Activated T-cell treated with anti-CD3 and anti-CD28 coated beads, Interleukin-2, amount 50 U/mL, for 24 hours (primary cell): ENCODE measurements at places on chromosomes 2 and 18.

- no peak for DNase-seq
Observed at GRCh38 chr2:126835831-126836230, 62.9 kb upstream of the TEX51 start.

DNA sequence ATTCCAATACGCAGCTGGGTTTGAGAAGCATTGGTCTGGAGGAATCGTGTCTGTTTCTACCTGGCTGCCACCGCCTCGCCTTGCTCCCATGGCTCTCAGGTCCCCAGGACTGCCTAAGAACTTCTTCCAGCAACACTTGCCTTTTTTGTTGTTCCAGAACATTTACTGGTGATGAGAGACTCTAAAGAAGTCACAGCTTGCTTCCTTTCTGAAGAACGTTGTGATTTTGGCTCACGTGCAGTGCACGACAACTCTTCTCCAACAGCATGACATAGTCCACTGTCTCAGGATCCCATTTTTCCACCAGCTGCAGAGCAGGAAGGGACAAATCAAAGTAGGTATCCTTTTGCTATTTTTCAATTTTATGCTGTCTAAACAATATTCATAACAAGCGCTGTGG is 940.9 kb downstream of the SLC4A3 start:
- no peak for DNase-seq

DNA sequence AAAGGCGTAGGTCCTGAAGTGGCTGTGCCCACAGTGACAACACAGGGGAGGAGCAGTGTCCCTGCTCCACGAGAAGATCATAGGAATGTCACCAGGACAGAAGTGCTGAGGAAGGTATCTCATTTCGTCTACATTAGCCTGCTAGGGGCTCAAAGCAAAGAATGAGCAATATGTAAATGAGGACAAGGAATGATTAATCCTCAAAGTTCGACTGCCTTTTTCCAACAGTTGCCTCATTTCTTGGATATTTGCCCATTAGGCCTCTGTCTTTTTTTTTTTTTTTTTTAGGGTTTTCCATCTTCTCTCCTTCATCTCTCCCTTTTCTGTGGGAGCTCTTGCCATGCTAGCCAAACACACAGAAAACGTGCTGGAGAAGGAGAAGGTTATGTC is 105.2 kb upstream of the ARHGAP28 start:
- no peak for DNase-seq

- DNase-seq, result no peak
Observed at GRCh38 chr2:105307550-105307949, 22.0 kb downstream of the TGFBRAP1 start.

DNA sequence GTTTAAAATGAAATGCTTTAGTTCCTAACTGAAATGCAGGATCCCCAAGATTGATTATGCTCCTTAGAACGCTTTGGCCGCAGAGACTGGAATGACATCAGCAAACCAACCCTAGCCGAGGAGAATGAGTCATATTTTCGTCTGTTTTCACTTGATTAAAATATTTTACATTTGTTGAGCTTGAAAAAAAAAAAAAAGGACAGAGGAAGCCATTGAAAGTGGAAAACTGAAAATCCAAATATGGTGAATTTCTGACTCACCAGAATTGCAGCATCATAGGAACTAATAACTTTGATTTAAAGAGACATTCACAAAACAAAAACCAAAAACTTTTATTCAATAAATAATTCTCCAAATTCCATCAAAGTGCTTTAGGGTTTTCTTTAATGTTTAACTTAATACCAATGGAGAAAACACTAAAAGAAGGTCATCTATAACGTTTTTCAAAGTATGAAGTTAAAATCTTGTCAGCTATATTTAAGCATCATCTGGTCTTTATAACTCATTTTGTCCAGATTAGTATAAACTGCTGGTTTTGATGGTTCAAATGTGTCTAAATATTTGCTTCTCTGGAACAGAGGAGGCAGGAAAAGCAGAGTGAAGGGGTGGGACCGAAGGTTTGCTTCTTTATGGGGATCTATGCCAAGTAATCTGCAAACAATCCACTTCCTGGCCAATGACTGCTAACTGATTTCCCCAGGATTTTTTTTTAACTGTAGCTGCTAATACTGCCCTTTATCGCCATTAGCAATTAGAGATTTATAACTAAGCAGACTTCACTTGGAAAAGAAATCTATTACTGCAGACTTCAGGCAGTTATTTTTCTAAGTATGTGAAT is 30.9 kb upstream of the COL5A2 start:
- no peak for DNase-seq

- DNase-seq, result peak; percentile 53
Observed at GRCh38 chr2:237968048-237968862, 1.4 kb downstream of the UBE2F start.

- DNase-seq, result no peak
Observed at GRCh38 chr18:73752546-73752945, 395.1 kb downstream of the FBXO15 start.

GRCh38 chr2:134175834-134176233 is 78.0 kb upstream of the MGAT5 start:
- DNase-seq, result no peak

GRCh38 chr2:102442967-102443828 is 20.2 kb downstream of the IL18RAP start:
- DNase-seq, result no peak

DNA sequence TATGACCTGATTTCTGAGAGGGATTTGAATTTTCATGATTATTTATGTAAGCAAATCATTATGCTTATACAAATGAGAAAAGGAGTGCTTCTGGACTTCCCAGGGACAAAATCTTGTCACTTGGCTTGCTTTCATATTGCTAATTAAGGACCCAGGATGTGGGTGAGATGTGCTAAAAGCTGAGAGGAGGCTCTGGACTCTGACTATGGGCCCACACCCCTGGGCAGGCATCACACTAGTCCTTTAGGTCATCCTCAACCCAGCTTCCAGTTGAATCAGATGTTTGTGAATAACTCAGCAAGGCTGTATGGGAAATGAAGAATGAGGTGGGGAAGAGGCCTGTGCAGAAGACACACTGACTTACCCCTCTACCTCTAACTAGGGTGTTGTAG is 11.9 kb downstream of the IL1B start:
- DNase-seq, result no peak

GRCh38 chr2:127358044-127358443 is 29.7 kb downstream of the MAP3K2 start:
- DNase-seq, result no peak

DNA sequence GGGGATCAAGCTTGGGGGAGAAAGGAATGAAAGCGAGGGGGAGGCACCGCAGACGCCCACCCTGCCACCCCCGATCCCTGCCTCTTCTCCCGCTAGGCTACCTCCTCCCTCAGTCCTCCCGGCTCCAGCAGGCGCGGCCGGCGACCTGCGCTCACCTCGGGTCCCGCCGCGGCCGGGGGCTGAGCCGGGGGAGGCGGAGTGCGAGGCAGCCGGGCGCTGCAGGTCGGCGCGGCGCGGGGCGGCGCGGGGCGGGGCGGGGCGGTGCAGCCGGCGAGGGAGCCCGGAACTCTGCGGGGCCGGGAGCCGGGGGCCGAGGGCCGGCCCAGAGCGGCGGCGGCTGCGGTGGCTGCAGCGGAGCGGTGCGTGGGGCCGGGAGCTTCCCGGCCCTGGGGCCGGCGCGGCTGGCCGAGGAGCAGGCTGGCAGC is 477 bp downstream of the ACVR1 start:
- peak; percentile 82 for DNase-seq

DNA sequence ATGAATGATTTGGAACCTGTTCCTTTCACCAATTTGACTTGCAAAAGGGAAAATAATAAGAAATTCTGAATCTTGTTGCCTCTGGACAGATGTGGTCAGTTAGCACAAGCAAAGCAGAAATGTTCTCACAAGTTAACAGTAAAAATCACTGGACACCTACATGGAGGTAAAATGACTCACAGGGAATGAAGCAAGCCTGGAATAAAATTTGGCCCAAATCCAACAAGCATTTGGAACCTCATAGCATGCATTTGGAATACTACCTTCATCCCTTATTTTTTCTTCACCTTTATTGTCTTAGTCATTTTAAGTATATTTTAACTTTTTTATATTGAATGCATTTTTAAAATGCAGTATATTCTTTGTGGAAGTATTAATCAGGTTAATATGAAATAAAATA is 602.9 kb downstream of the ARHGAP15 start:
- DNase-seq, result no peak

GRCh38 chr2:8159966-8160603 is 521.8 kb upstream of the ID2 start:
- no peak for DNase-seq

- no peak for DNase-seq
Observed at GRCh38 chr2:138718405-138718804, 61.8 kb downstream of the NXPH2 start.

GRCh38 chr2:21281791-21282514 is 158.2 kb downstream of the TDRD15 start:
- no peak for DNase-seq

- no peak for DNase-seq
Observed at GRCh38 chr2:159050426-159050825, 82.0 kb downstream of the TANC1 start.

GRCh38 chr2:164677733-164678132 is 56.5 kb upstream of the GRB14 start:
- DNase-seq, result no peak

DNA sequence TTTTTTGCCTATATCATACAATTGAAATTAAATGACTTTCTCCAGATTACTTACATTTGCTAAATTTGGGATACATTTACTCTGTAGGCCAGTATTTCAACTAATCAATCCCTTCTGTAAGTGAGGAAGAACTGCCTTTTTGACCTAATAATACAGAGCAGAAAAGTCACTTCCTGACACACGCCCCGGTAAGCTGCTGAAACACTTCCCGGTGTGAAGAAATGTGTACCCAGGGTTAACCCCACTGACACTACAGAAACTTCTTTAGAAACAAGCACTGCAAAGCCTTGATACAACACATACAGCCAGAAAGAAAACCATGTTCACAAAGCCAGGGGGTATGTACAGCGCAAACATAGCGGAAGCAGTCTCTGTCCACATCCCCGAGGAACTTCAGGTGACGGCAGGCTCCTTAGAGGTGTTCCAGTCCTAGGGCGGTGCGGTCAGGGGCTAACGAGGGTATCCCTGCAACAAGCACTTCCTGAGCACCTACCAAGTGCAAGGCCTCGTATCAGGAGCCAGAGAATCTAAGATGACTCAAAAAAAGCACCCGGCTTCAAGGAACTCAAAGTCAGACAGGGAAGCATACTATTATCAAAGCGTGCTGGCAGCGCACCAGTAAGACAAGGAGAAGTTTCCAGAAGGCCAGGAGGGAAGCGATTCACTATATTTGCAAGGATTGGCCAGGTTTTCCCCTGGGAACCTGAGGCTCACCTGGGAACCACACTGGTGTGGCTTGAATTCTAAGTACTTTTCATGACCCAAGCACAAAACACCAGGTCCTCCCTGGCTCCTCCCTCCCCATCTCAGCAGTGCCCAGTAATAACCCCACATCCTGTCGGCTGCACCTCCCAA is 46.6 kb downstream of the ZNF516 start:
- peak; percentile 21 for DNase-seq

- no peak for DNase-seq
Observed at GRCh38 chr18:62954366-62954765, 239.0 kb downstream of the PHLPP1 start.

GRCh38 chr2:7868836-7869235 is 813.0 kb upstream of the ID2 start:
- no peak for DNase-seq

GRCh38 chr2:98556344-98557033 is 51.8 kb downstream of the COA5 start:
- DNase-seq, result peak; percentile 18

DNA sequence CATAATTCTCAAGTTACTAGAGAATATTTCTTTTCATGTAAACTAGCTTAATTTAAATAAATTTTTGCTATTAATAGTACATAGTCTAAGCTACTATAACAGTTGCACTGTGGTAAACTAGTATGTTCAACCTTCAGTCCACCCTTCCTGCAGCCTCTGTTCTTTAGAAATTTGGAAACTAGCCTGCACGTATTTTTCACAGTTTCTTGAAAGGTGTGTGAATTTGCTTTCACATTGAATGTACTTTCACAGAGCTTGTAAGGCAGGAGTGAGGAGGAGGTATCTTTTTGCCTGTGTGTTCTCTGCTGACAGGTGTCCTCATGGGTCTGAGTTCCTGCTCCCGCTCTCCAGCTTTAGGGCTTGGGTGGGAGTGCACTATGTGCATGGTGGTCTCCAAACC is 117.5 kb downstream of the ATP9B start:
- no peak for DNase-seq

GRCh38 chr2:160465406-160465805 is 28.2 kb downstream of the RBMS1 start:
- DNase-seq, result no peak

DNA sequence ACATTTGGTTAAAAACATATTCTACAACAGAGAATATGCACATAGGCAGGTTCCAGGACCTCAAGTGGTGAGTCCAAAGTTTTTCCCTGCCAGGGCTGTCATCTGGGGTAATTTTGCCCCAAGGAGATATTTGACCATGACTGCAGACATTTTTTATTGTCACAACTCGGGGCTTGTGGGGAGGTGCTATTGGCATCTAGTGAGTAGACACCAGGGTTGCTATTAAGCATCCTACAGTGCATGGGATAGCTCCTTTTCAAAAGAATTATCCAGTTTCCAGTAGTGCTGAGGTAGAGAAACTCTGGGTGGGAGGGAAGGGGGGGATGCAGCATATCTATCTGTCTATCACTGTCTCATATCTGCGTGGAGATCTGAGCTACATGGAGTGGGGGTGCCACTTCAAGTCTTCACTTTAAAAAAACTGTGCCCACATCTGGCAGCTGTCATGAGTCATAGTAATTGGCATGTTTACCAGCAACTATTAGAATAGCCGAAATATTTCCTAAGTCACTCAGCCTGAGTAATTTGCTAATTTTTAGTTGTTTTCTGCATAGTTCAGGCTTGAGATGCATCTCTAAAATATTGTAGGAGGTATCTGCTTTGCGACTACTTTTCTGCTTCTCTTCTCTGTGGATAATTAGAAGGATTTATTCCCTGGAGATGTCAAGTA is 254.0 kb upstream of the RBMS1 start:
- DNase-seq, result no peak

- no peak for DNase-seq
Observed at GRCh38 chr2:177740700-177741099, 331.9 kb downstream of the PDE11A start.

GRCh38 chr2:30450025-30450424 is 3.0 kb downstream of the LCLAT1 start:
- no peak for DNase-seq

GRCh38 chr2:181396256-181397123 is 60.7 kb upstream of the ITGA4 start:
- DNase-seq, result no peak

GRCh38 chr2:239692362-239692851 is 291.6 kb upstream of the HDAC4 start:
- no peak for DNase-seq

DNA sequence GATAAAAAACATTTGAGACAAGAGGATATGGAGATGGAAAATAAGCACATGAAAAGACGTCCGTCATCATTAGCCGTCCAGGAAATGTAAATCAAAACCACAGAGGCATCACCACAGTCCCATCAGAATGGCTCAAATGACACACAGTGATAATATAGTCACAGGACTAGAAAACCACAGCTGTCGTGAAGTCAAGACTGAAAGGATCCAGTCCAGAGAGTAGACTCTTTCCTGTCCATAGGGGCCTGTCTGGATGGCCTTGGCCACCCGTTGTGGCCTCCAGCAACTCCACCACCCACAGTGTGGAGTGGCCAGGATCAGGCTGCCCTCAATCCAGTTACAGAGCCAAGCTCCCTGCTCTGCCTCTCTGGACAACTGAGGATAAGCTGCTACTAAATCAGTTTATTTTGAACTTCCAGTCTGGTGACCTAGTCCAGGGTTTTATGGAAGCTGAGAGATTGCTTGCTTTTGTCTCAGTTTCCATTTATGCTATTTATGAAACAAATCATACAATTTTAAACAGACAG is 60.4 kb downstream of the RHOB start:
- no peak for DNase-seq
